Natural killer cell (primary cell): ENCODE measurements at places on chromosomes 11 and 22.

DNA sequence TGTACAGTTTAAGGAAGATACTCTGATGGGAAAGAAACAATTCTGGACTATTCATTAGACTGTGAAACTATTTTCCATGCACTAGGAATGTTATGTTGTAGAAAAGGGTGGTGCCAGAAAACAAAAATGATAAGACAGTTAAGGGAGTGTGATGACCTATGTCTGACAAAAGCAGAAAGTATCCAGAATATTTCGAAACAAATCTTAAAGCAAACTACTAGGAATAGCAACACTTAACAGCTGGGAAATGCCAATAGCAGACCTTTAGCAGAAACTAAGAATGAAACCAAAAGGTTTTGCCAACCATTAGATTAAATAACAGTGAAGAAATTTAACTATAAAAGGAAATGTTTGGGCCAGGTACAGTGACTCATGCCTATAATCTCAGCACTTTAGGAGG, 3.3 kb upstream of the ARHGAP20 start:
- H3K4me3 ChIP-seq = no peak overlapping the region
- peaks cover 23% of the 10 kb centered on the region for H3K4me1 ChIP-seq
- H3K27me3 ChIP-seq = peaks cover 26% of the 10 kb centered on the region
- no peaks in the 10 kb centered on the region for H3K36me3 ChIP-seq
- DNase-seq = no peak
- H3K27ac ChIP-seq = no peak overlapping the region

DNA sequence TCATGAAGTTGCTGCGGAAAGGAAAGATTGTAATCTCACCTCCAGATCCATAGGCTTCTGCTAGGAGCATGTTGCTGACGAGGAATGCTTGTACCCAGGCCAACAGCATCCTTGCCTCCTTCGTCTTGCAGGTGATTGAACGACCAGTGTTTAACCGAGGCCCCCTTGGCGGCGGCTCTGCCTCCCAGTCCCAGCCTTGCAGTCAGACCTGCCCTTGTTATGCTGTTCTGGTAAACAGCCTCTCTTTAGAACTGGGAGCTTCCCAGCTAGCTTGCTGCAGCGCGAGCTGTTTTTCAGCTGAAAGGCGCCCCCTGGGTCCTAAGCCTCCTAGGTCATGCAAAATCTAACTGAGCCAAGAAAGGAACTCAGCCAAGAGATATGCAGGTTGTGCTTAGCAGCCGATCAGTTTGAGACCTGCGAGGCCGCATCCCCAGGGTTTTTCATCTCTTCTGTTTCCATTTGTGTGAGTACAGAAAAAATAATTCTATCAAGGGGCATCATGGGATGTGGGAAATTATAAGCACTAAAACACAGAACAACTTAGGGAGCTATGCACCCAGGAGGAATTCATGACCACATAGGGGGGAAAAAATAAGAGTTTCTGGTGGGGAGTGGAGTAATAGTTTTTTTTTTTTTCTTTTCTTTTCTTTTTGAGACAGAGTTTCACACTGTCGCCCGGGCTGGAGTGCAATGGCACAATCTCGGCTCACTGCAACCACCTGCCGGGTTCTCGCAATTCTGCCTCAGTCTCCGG, at the start of gene PIK3IP1:
Gene PIK3IP1 (minus strand): TSS at position 253 of the 754 bp plus-strand sequence. CDS start 144 bp downstream, at position 109.
- peak within 1 kb of the TSS; percentile 98 for H3K4me3 ChIP-seq
- peaks cover 16% of the 10 kb centered on the region for H3K36me3 ChIP-seq
- peak within 1 kb of the TSS; percentile 99 for H3K27ac ChIP-seq
- no peaks in the 10 kb centered on the region for H3K27me3 ChIP-seq
- DNase-seq = peak; percentile 94
- peaks cover 51% of the 10 kb centered on the region for H3K4me1 ChIP-seq

DNA sequence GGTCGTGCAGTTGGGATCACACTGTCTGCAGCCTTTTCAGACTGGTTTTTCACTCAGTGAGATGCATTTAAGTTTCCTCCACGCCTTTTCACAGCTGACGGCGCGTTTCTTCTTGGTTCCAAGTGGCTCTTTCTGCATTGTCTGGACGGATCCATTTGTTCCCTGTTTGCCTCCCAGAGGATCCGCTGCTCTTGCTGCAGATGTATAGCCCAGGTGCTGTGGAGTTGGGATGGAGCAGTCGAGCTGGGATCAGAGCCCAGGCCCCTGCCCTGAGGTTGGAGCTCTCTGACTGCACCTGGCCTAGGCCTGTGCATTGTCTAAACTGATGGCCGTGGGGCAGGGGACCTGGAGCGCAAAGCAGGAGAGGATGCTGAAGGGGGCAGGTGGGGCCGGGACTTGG, 51.6 kb downstream of the PARVB start:
- H3K4me3 ChIP-seq = no peak overlapping the region
- H3K27me3 ChIP-seq = no peaks in the 10 kb centered on the region
- no peaks in the 10 kb centered on the region for H3K4me1 ChIP-seq
- H3K27ac ChIP-seq = no peak overlapping the region
- DNase-seq = no peak

- H3K4me3 ChIP-seq = no peak overlapping the region
- no peak for DNase-seq
- no peaks in the 10 kb centered on the region for H3K4me1 ChIP-seq
- H3K27ac ChIP-seq = no peak overlapping the region
Measured at GRCh38 chr11:92383430-92383829, 158.8 kb downstream of the FAT3 start.

DNA sequence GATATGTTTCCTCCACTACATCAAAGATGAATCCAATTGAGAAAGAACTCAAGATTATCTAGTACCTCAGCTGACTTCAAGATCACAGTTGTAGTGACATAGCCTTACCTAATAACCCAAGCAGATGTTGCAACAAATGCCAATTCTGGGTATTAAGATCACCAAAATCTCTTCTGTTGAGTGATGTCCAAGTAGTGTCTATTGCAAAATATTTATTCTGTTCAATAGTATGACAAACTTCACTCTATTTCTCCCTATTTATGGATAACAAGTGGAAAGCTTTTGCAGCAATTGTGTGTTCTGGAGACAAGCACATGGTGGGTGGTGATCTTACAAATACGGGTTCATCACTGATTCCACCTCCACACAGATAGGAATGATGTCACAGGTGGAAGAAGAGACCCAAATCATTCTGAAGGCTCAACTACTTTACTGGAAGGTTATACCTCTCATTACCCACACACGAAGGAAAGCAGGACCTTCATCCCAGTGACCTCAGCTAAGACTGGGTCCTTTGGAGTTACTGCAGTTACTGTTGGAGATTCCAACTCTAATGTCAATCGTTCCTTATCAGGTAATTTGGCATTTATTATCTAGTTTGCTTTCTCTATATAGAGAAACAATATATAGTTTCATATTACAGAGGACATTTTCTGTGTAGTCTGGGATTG, 72.0 kb downstream of the CD44 start:
- H3K36me3 ChIP-seq = peaks cover 59% of the 10 kb centered on the region
- H3K4me3 ChIP-seq = no peak overlapping the region
- H3K27ac ChIP-seq = no peak overlapping the region
- peaks cover 14% of the 10 kb centered on the region for H3K4me1 ChIP-seq

- H3K4me3 ChIP-seq = no peak overlapping the region
- no peaks in the 10 kb centered on the region for H3K4me1 ChIP-seq
- no peaks in the 10 kb centered on the region for H3K27me3 ChIP-seq
- H3K27ac ChIP-seq = no peak overlapping the region
- H3K36me3 ChIP-seq = no peaks in the 10 kb centered on the region
- no peak for DNase-seq
Measured at GRCh38 chr11:11451501-11452005, 98.5 kb upstream of the CSNK2A3 start.

- H3K27ac ChIP-seq = no peak overlapping the region
- no peak for DNase-seq
- no peak overlapping the region for H3K4me3 ChIP-seq
- H3K4me1 ChIP-seq = peaks cover 47% of the 10 kb centered on the region
Measured at GRCh38 chr22:42297778-42298177, 27.3 kb upstream of the TCF20 start.

- H3K27me3 ChIP-seq = no peaks in the 10 kb centered on the region
- H3K4me1 ChIP-seq = no peaks in the 10 kb centered on the region
- H3K4me3 ChIP-seq = no peak overlapping the region
- H3K27ac ChIP-seq = no peak overlapping the region
Measured at GRCh38 chr11:8102965-8103364, 22.0 kb downstream of the TUB start.

DNA sequence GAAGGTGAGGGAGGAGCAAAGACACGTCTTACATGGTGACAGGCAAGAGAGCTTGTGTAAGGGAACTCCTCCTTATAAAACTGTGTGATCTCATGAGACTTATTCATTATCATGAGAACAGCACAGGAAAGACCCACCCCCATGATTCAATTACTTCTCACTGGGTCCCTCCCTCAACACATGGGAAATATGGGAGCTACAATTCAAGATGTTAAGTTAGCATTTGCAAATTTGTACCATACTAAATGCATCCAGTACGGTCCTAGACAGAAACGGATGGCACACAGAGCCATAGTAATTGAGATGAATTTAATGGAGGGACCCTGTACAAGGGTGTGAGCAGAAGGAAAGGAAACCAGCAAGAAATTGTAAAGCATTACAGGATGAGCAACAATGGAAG, 765.8 kb upstream of the API5 start:
- no peaks in the 10 kb centered on the region for H3K36me3 ChIP-seq
- DNase-seq = no peak
- H3K4me1 ChIP-seq = no peaks in the 10 kb centered on the region
- no peak overlapping the region for H3K27ac ChIP-seq
- no peaks in the 10 kb centered on the region for H3K27me3 ChIP-seq
- H3K4me3 ChIP-seq = no peak overlapping the region

- peaks cover 11% of the 10 kb centered on the region for H3K4me1 ChIP-seq
- no peaks in the 10 kb centered on the region for H3K27me3 ChIP-seq
- no peak overlapping the region for H3K27ac ChIP-seq
- H3K4me3 ChIP-seq = no peak overlapping the region
- DNase-seq = no peak
Measured at GRCh38 chr22:50367778-50368500, 24.8 kb downstream of the PPP6R2 start.

- peaks cover 6% of the 10 kb centered on the region for H3K4me1 ChIP-seq
- no peak overlapping the region for H3K4me3 ChIP-seq
- H3K27ac ChIP-seq = no peak overlapping the region
- DNase-seq = peak; percentile 68
- H3K36me3 ChIP-seq = no peaks in the 10 kb centered on the region
Measured at GRCh38 chr22:30047364-30047738, 32.9 kb upstream of the HORMAD2 start.

- H3K4me3 ChIP-seq = no peak overlapping the region
- H3K36me3 ChIP-seq = no peaks in the 10 kb centered on the region
- no peaks in the 10 kb centered on the region for H3K4me1 ChIP-seq
- peak; percentile 91 for DNase-seq
- H3K27ac ChIP-seq = no peak overlapping the region
- no peaks in the 10 kb centered on the region for H3K27me3 ChIP-seq
Measured at GRCh38 chr11:129853518-129854231, 38.0 kb downstream of the TMEM45B start.

DNA sequence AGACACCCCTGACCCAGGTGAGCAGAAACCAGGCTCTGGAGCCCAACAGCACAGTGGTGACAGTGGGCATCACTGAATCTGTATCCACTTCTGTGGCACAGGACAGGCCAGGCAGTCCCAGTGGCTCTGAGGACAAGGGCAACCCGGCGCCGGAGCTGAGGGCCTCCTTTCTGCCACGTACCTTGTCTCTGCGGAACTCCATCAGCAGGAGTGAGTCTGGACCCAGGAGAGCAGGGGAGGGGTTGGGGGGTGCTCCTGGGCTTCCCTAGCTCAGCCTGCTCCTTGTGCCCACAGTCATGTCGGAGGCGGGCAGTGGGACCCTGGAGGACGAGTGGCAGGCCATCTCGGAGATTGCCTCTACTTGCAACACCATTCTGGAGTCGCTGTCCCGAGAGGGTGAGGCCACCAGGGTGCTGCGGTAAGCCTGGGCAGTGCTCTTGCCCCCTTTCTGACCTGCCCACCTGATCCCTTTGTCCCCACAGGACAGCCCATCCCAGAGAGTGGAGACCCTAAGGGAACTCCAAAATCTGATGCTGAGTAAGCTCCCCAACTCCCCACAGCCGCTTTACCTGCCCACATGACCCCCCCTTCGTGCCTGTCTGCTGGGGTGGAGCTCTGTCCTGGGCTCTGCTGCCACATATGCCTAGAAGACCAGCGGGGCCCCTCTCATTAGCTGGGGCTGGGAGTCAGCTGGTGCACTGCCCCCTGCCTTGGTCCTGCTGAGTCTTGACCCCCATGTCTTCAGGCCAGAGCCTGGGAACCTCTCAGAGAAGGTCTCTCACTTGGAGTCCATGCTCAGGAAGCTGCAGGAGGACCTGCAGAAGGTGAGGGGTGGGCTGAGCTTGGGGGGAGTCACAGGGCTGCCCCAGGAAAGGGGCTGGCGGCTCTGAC, 12.0 kb downstream of the SIPA1 start:
- H3K36me3 ChIP-seq = peaks cover 69% of the 10 kb centered on the region
- H3K27me3 ChIP-seq = no peaks in the 10 kb centered on the region
- peaks cover 50% of the 10 kb centered on the region for H3K4me1 ChIP-seq
- peak; percentile 27 for DNase-seq
- no peak overlapping the region for H3K4me3 ChIP-seq

GRCh38 chr11:46119352-46120216, 1.7 kb downstream of the PHF21A start:
- peak overlapping the region; percentile 51 for H3K4me3 ChIP-seq
- peak overlapping the region; percentile 90 for H3K27ac ChIP-seq
- peak; percentile 68 for DNase-seq
